Activated CD8-positive, alpha-beta memory T cell treated with anti-CD3 and anti-CD28 coated beads for 4 hours (primary cell): ENCODE measurements at places on chromosomes 1 and 21.

DNA sequence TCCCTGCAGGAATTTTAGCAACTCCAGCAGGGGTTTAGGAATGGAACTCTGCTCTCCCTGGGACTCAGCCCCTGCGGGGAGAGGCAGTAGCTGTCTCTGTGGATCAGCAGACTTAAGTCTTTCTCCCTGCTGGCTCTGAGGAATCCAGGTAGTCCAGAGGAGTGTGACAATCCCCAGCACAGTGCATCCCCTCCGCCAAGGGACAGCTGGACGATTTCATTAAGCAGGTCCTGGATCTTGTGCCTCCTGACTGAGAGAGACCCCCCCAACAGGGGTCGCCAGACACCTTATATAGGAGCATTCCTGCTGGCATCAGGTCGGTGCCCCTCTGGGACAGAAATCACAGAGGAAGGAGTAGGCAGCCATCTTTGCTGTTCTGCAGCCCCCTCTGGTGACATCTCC is 30.6 kb downstream of the AKT3 start:
- no peak for DNase-seq

- DNase-seq: peak; percentile 66
Measured at GRCh38 chr1:27102707-27103468, 52.0 kb downstream of the SLC9A1 start.

- DNase-seq: no peak
Measured at GRCh38 chr21:46096596-46097335, 1.1 kb upstream of the COL6A2 start.

DNA sequence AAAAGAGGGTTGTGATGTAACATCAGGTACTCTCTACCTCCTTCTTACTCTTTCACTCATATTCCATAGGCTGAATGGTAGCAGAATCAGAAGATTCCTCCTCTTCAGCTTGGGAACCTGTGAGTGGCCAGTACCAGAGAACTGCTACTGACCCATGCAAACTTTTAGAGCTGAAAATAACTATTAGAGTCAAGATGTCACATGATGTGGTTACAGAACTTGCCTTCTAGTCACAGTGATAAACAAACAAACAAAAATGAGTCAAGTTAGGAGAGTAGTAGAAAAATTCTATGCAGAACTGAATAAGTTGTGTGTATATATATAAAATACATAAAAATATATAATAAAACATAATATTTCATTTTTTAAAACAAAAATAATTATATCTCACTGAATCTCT is 47.6 kb upstream of the RGS1 start:
- no peak for DNase-seq

DNA sequence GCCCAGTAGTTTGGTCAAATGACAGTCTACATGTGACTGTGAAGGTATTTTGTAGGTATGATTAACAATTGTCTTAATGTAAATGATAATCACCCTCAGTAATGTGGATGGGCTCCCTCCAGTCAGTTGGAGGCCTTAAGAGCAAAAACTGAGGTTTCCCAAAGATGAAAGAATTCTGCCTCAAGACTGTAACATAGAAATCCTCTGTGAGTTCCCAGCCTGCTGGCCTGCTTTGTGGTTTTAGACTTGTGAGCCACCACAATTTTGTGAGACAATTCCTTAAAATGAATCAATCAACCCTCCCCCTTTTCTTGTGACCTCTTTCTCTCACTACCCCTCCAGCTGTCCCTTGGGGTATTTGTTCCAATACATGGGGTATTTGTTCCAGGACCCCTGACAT is 226.4 kb upstream of the DPYD start:
- no peak for DNase-seq

DNA sequence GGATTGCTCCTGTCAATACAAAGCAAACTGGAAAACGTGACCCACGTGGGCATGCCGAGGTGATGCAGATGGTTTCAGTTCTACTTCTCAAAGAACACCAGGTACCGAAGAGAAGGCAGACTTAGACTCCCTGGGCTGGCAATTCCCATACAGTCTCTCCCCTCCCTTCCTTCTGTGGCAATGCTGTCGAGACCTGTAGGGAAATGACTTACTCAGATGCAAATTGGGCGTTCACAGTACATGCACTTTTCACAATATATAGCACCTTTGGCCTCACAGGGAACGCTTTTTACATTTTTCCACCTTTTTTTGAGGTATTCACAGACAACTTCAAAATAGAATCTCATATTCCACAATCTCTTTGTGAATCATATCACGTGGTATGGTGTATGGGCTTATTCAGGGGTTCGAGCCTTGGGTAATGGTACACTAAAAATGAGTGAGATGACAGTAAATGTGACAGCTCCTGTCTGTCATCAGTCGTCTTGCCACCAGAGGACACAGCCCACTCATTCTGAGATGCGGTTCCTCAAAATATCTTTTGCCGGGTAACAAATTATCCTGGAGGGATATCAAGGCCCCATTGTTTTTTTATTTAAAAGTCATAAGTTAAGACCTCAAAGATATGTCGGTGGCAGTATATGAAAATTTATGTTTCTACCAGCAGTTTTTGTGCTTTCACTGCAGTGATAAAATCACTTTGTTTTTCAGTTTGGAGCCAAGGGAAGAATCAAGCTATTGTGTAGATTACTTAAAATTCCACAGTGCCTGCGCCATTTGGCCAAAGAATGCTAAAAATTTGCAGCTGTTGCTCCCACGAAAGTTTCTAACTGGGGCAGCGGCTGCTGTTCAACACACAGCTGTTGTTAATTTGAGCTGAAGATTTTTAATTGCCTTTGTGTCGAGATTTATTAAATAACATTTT is 168.4 kb downstream of the ZZZ3 start:
- no peak for DNase-seq

GRCh38 chr1:12153181-12153785 is 13.5 kb upstream of the TNFRSF1B start:
- DNase-seq: no peak

DNA sequence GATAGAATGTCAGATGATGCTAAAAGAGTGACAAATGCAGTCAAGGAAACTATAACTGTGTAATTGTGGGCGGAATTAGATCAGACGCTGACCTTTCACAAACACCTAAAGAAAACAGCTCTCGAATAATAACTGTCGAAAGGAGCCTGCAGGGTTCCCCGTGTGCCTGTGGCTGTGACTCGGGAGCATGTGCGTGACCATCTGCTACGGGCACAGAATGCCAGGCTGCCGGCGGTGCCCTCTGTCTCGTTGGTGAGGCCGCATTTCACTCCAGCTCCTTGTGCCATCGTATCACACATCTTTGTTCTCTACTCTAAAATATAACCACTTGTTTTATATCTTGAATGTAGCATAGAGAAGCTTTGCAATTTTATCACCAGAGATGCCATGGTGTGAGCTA is 267.8 kb upstream of the FMN2 start:
- DNase-seq: no peak

GRCh38 chr1:214354440-214355148 is 73.6 kb downstream of the SMYD2 start:
- no peak for DNase-seq

GRCh38 chr1:59323879-59324278 is 27.0 kb downstream of the FGGY start:
- DNase-seq: no peak

DNA sequence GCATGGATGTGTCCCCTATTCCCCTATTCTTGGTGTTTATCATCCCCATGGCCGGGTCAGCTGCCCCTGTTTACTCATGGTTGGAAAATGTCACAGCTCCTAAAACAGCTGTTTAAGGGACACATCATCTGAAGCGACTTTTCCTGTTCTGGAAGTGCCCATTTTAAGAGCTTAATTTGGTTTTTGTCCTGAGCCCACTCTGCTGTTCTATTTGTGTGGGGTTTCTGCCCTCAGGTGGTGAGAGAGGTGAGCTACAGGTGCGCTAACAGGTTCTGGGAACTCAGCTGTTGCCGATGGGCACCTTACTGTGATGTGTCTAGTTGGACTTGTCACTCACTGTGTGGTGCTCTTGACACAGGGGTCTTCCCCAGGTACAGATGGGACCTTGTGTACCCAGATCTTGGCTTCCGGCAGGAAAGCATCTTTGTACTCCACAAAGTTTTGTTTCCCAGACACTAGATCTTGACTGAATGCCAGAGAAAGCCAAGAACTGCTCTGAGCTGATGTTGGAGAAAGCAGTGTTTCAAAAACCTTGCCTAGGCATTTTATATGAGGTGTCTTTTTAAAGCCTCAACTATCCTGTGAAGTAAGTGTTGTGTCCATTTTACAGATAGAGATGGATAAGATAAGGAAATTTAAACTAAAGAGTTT is 59.0 kb upstream of the CD1D start:
- DNase-seq: no peak

GRCh38 chr1:234213658-234214128 is 159.6 kb upstream of the COA6 start:
- DNase-seq: no peak

DNA sequence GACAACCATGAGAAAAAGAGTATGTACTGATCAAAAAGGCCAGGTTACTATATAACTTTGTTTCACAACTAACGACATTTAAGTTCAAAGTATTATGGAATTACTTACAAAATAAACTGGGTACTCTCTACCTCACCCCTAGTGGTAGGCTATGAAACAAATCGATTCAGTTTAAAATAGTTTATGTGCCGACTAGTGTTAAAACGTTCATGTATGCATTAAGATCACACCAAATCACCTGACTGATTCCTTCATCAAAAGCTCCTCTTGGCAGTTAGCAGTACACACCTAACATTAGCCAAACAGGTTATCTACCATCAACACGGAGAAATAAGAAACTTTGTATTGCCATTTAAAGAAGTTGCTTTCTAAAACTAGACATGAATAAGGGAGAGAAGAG is 137.1 kb downstream of the AKT3 start:
- no peak for DNase-seq

GRCh38 chr1:44909901-44910544 is 67.0 kb upstream of the PTCH2 start:
- DNase-seq: no peak

DNA sequence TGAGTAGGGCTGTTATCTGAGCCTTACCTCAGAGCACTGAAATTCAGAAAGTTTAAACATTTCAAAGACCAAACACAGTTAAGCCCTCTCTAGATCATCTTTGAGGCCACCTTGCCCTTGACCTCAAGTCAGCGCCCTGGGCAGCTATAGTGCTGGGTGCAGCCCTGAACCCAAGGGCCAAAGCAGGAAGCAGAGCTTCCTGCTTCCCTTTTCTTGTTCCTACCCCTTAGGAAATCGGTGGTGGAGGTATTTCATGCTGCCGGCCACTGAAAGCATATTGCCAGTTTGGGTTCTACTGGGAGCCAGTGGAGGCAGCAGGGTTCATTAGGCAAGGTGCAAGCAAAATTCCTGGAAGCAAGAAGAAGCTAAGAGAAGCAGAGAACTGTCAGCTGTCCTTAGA is 26.1 kb downstream of the CD244 start:
- no peak for DNase-seq

GRCh38 chr1:99481391-99481996 is 164.4 kb upstream of the PALMD start:
- DNase-seq: no peak

GRCh38 chr1:235999259-235999925 is 65.5 kb downstream of the NID1 start:
- peak; percentile 50 for DNase-seq
